NCI-H524 treated with DMSO at 0.1 percent for 48 hours (cell line): ENCODE measurements at places on chromosomes 13 and 19.

DNA sequence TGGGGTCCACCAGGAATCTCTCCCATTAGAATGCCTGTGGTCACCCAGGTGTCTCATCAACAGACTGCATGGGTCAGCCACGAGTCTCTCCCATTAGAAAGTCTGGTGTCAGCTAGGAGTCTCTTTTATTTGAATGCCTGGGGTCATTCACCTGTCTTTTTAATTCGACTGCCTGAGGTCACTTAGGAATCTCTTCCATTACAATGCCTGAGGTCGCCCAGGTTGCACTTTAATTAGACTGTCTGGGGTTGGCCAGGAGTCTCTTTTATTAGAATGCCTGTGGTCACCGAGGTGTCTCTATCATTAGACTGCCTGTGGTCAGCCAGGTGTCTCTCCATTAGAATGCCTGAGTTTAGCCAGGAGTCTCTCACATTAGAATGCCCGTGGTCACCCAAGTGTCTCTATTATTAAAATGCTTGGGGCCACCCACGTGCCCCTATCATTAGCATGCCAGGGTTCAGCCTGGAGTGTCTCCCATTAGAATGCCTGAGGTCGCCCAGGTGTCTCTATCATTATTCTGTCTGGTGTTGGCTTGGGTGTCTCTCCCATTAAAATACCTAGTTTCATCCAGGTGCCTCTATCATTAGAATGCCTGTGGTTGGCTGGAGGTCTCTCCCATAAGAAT, 1474.3 kb downstream of the UQCRFS1 start:
- DNase-seq, result no peak

GRCh38 chr13:22210134-22210930, 539.5 kb downstream of the FGF9 start:
- no peak for DNase-seq

GRCh38 chr13:79406597-79406908, 498 bp upstream of the RBM26 start:
- no peak for DNase-seq

GRCh38 chr19:22619371-22619770, 14.8 kb upstream of the ZNF492 start:
- DNase-seq, result no peak

GRCh38 chr13:45705918-45706317, 3.8 kb downstream of the CBY2 start:
- no peak for DNase-seq

DNA sequence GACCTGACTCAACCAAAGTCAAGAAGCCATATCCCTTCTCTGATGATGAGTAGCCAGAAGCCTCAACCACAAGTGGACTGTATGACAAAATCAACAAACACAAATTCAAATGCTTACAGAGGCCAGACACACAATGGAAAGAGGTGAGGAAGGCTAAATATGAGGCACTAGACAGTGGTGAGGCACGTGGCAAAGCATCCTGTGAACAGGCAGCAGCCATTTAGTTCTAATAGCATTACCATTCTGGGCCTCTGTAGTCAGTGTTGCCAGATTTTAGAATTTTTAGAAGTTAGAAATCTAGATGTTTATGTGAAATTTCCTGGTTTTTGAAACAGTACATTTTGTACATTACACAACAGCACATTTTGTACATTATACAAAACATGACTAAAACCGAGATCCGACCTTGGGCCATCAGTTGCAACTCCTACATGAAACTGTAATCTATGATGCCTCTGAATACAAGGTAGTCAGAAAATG, 403.3 kb downstream of the COG6 start:
- DNase-seq, result no peak

DNA sequence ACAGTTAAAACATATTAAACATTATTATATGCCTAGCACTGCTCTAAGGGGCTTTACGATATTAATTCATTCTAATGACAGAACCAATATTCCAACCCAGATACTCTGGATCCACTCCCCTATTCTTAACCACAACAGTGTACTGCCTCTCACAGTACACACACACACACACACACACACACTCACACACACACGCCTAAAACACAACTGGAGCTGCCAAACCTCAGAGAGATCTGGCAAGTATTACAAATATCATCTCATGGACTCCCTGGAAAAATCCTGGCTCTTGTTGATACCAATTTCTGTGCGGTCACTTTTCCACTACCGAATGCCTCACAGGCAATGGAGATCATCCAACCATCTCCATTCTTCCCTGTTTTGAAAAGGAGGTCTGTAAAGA, 1.3 kb downstream of the ZNF780A start:
- DNase-seq, result no peak

GRCh38 chr13:99157046-99157445, 43.6 kb upstream of the UBAC2 start:
- no peak for DNase-seq

DNA sequence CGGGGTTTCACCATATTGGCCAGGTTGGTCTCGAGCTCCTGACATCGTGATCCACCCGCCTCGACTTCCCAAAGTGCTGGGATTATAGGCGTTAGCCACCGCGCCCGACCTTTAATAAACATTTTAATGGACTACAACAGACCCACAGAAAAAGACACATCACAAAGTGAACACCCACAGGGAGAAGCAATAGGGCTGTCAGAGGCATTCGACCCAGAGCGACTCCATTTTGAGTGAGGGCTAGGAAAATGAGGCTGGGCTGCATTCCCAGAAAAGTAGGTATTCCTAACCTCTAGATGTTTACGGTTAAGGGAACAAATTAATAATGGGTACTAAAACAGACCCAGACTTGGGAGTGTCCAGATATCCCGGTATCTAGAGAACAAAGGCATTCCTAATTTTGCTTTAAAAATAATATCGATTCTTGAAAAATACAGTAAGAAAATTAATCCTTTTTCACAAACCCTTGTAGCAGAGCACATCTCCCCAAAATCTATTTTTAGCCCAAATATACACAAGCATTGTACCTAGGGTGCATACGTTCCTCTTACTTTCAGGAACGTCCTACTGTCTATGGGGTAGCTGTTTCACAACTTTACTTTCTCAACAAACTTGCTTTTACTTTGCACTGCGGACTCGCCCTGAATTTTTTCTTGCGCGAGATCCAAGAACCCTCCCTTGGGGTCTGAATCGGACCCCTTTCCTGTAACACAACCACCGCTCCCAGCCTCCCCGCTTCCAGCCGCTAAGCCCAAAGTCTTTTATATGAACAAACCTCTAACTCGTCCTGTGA, 811 bp upstream of the ZNF8 start:
- no peak for DNase-seq

- DNase-seq, result no peak
These were observed 2.2 kb downstream of the FLT1 start for GRCh38 chr13:28492569-28493367.

DNA sequence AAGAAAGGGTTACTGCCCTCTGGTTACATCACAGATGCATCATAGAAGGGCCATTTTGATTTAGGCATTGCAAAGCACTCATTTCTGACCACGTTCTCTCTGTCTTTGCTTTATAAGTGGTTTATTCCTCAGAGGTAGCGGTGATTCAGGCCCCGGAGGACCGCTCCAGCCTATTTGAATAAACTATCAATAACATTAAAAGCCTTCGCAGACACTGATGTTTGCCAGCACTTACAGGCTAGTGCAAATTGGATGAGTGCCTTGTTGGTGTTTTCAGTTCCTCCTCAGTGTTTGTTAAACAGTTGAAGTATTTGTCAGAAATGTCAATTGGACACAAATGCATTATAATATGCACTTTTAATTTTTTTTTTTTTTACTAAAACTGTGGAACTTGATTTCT, 120.2 kb downstream of the RXFP2 start:
- DNase-seq, result no peak

GRCh38 chr19:1657746-1658145, 5.3 kb upstream of the TCF3 start:
- DNase-seq, result no peak

DNA sequence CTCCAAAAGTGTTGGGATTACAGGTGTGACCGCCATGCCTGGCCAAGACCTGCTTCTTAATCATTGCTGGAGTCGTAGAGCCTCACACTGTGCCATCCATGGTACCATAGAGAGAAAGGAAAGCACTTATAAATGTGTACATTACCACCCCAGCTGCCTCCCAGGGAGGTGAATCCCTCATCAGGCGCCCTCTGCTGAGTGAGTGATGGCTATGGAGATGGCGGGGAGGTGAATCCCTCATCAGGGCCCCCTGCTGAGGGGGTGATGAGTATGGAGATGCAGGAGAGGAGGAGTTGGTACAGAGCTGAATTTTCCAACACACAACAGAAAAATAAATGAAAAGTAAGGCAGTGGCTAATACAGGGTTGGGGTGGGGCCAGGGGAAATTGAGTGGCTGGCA, 263.4 kb downstream of the UQCRFS1 start:
- DNase-seq, result no peak

DNA sequence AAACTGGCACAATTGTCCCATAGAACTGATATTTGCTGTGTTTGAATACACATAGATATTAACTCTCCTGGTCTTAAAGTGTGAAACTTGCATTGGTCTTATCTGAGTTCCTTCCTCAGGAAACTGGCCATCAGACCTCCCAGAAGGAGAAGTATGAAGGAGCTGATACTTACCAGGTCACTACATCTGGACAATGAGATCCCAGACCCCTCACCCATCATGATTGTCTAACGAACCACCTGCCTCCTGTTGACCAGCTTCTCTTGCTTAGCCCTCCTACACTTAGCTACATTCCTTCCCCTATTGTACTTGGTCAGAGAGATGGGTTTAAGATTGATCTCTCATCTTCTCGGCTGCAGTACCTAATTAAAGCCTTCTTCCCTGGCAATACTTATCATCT, 413.3 kb downstream of the KCTD12 start:
- no peak for DNase-seq

DNA sequence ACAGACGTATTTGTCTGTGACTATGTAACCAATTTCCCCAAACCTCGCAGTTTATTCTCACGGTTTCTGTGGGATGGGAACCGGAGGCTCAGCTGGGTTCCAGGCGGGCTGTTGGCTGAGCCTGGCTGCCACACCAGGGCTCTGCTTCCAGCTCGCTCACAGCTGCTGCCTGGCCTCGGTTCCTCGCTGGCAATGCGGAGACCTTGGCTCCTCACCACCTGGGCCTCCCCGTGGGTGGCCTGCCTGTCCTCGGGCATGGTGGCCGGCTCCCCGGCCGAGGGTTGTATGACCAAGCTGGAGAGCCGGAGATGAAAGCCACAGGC, 218.9 kb upstream of the MAB21L1 start:
- DNase-seq, result no peak

GRCh38 chr13:91313103-91313502, 34.4 kb upstream of the MIR17HG start:
- DNase-seq, result no peak

- no peak for DNase-seq
These were observed 174.5 kb downstream of the URI1 start for GRCh38 chr19:30116530-30116929.

DNA sequence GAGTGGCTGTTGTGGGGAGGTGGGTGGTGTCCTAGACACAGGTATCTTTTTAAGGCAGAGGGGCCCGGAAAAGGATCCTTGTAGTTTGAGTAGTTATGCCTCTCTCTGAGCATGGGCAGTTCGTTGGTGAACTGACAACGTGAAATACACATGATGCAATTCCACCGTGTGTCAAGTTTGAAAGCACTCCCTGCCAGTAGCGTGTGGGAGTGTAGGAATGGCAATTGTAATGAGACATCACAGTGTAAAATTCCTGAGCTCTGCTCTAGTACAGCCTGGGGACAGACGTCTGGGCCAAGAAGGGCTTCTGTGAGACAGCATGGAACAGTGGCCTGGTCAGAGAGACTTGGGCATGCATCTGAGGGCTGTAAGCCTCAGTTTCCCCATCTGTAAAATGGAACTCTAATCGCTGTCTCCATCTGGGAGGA, 10.4 kb upstream of the ASF1B start:
- no peak for DNase-seq

DNA sequence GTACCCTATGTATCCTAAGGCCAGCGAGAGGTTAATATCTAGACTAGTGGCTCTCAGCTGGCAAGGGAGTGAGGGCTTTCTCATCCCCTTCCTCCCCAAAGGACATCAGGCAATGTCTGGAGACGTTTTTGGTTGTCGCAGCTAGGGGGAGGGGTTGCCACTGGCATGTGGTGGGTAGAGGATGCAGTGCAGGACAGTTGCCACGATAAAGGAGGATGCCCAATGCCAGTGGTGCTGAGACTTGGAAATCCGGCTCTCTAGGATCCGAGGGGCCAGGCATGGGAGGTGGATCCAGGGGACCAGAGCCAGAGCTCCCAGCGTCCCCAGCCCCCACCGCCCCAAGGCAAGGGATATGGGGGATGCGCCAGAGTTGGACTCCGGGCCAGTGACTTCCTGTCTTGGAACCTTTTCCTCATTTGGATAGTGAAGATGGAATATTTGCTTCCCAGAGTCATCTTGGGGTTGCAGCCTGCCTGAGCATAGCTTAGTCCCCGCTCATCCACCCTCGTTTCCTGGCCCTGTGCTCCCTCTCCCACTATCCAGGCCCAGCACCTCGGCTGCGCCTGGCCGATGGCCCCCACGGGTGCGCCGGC, 4.9 kb downstream of the SSC5D start:
- DNase-seq, result no peak
